ENCODE measurements at places on chromosomes 5 and 9.
A peak's percentile ranks its signal among the peaks of the same experiment; 100 is the strongest.

- DNase-seq = no peak
Observed at GRCh38 chr9:88745276-88746001, 210.5 kb downstream of the NXNL2 start.

DNA sequence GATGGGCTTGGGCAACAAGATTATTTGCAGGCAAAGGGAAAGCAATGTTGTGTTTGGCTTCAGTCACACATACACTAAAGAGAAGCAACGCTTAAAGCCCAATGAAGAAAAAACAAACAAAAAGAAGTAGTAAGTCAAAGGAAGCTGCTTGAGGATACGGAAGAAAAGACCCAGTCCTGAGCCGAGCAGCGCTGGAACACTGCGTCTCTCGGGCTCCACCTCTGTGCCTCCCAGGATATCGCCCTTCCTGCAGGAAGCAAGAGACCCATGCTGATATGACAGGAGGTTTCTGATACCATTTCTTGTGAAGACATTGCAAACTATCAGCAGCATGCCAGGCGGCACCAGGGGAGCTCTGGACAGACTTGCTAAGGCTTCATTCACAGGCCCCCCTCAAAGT is 9.9 kb downstream of the GNAQ start:
- no peak for DNase-seq

GRCh38 chr5:103037673-103038455 is 82.1 kb downstream of the GIN1 start:
- no peak for DNase-seq

DNA sequence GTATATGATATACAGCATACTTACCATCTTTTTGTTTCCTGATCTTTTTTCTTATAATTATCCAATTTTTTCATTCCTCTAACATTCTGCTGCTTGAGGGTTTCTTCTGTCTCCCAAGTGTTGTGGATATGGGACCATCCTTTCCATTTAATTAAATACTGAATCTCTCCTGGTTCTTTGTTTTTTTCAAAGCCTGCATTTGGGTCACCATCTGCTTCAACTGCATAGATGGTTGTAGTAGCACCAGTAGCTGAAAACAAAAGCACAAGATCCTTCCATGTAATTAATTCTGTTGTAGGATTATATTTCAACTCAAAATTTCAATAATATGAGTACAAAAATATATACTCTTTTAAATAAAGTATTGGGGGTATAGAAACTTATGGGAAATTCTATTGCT is 29.4 kb downstream of the CHD1 start:
- DNase-seq = no peak

- DNase-seq = no peak
Observed at GRCh38 chr9:132163457-132163875, 1.6 kb downstream of the NTNG2 start.

GRCh38 chr5:84249918-84250630 is 134.6 kb downstream of the EDIL3 start:
- no peak for DNase-seq

GRCh38 chr9:22050924-22051323 is 41.8 kb upstream of the CDKN2B start:
- DNase-seq = peak; percentile 19

- DNase-seq = no peak
Observed at GRCh38 chr5:89967771-89968444, 441.6 kb downstream of the CETN3 start.

DNA sequence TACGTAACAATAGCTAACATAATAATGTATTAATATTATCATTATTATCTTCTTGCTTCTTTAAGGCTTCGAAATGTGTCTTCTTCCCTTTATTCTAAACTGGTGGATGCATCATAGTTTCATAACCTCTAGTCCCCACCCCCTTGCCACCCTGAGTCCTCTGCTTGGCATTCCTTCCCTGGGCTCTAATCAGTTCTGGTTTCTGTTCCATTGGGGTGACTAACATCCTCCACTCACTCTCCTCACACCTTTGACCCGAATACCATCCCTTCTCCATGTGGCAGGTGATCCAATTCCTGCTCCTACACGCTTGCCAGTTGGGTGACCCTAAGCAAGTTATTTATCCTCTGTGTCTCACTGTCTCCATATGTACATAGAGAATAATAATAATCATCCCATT is 286.1 kb downstream of the TRPM3 start:
- DNase-seq = no peak

DNA sequence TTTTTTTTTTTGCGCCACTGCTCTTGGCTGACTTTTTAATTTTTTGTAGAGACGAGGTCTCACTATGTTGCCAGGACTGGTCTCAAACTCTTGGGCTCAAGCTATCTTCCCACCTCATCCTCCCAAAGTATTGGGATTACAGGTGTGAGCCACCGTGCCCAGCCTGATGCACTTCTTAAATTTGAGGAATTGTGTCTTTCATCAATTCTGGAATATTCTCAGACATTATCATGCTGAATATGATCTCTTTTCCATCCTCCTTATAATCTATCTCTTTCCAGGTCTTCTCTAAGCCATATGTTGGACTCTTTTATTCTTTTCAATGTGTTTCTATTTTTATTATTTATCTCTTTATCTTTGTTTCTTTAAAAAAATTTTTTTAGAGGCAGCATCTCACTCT is 196.2 kb upstream of the IER5L start:
- no peak for DNase-seq

GRCh38 chr5:59873113-59873512 is 20.4 kb downstream of the PDE4D start:
- no peak for DNase-seq

DNA sequence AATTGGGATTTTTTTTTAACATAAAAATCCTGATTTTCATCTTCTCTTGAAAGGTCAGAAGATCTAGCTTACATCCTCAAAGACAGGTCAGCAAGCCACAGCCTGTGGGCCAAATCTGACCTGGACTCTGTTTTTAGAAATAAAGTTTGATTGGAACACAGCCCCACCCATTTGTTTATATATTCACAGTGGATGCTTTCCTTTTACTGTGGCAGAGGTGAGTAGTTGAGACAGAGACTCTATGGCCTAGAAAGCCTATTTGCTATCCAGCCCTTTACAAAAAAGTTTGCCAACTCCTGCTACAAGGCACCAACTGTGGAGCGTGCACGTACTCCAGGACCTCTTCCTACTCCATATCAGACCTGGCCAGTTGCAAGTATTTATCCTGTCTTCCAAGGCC is 13.4 kb upstream of the CCNJL start:
- DNase-seq = no peak

DNA sequence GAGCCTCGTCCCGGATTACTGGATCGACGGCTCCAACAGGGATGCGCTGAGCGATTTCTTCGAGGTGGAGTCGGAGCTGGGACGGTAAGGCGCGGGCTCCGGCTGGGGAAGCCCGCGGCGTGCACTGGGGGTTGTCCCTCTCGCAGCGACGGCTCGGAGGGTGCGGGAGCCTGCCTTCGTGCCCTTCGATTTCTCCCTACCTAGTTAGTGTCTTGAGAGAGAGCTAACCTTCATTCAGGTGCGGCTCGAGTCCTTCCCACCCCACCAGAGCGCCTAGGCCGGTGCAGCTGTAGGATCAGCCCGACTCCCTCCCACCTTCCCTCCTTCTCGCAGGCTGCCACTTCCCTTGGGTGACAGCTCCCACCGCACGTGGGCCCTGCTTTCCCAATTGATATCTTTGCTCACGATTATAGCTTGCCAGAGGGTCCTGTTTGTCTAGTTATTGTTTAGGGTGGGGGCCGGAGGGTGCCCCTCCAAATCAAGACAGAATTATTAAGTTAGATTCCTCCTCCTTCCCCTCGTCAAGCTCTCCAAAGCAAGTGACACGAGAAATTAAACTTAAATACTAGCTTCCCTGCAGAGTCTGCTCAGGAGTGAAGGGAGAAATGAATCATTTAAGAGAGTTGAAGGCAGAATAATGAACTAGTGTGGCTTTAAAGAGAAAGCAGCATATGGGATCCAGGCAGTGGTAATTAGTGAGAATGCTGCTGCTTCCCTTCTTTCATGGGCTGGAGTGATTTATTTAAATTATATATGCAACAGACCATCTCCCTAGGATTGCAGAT is 569 bp downstream of the CAMK4 start:
- no peak for DNase-seq

- DNase-seq = no peak
Observed at GRCh38 chr9:124290743-124291554, 33.2 kb downstream of the NEK6 start.

DNA sequence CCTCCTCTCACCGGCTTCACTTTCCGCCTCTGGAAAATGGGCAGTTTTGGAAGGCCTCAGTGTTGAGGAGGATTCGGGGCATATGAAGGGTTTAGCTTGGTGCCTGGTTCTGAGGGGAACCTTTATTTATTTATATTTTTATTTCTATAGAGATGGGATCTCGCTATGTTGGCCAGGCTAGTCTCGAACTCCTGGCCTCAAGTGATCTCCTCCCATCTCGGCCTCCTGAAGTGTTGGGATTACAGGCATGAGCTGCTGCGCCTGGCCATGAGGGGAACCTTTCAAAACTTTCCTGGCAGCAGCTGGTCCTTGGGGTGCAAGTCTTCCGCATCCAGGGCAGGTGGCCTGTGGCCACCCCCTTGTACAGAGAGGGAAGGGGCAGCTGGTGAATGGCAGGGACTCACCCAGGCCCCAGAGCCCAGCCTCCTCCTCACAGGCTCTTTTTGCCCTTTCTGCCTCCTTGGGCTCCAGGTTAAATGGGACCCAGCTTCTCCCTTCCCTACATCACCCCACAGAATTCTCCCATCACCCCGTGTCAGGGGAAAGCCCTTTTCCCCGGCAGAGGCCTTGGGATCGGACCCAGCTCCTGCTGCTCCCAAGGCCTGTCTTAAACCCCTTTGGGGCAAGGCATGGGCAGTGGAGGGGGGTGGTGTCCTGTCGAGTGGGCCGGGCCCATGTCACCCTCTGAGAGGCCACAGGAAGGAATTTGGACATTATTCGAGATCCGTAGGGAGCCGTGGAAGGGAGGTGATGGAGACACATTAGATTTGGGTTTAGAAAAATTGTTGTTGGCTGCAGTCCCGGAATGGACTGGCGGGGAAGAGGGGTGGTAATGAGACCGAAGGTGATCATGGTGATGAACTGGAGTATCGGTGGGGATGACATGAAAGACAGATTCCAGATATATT is 5.9 kb downstream of the NCS1 start:
- no peak for DNase-seq

DNA sequence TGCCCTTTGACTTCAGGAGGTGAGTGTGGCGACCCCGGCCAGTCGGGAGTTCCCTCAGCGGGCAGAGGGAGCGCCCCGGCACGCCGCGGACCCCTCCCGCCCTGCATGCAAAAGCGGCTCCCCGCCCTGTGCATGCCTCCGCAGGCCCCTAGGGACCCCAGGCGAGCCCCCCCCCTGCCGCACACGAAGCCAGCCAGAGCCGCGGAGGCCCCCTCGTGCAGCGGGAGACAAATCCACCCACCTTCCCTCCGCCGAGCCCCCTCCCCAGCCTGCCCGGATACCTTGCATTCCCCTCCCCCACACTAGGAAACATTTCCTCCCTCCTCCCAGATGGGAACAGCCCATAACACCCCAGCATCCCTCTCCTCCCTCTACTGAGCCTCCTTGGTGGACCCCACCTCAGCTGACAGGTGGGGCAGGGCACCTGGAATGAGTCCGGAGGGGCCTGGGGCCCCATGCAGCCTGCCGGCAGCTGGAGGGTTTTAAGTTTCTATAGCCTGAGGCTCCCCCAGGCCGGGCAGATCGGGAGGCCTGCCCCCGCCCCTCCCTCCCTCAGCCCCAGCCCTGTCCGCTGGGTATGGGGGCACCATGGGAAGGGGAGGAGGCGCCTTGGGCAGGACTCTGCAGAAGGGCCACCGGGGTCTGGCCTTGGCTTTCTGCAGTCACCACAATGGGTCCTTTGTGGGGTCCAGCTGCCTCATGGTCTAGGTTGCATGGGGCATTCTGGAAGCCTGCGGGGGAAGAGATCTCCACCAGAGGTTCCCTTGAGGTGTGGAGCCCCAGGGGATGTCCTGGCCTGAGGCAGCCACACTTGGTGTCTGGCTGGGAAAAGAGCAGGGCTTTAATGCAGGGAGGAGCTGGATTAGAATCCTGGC is 601 bp downstream of the ERGIC1 start:
- no peak for DNase-seq

GRCh38 chr5:172942556-172942955 is 16.7 kb upstream of the RPL26L1 start:
- no peak for DNase-seq

GRCh38 chr9:3532158-3532557 is 6.4 kb upstream of the RFX3 start:
- DNase-seq = no peak

- no peak for DNase-seq
Observed at GRCh38 chr5:428754-429452, 14.1 kb upstream of the EXOC3 start.

DNA sequence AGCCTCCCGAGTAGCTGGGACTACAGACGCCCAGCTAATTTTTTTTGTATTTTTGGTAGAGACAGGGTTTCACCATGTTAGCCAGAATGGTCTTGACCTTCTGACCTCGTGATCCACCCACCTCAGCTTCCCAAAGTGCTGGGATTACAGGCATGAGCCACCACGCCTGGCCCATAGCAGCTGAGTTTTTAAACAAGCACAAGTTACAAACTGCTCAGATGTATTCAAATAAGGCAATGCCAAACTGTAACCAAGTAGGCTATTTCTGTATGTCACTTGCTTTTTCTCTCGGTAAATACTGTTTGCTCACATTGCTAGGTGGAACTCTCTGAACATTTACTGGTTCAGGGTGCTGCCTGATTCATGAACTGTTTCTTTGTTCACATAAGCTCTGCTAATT is 799.3 kb upstream of the NUDT12 start:
- DNase-seq = no peak

- DNase-seq = peak; percentile 15
Observed at GRCh38 chr9:68981789-68982188, 32.1 kb downstream of the PRKACG start.

DNA sequence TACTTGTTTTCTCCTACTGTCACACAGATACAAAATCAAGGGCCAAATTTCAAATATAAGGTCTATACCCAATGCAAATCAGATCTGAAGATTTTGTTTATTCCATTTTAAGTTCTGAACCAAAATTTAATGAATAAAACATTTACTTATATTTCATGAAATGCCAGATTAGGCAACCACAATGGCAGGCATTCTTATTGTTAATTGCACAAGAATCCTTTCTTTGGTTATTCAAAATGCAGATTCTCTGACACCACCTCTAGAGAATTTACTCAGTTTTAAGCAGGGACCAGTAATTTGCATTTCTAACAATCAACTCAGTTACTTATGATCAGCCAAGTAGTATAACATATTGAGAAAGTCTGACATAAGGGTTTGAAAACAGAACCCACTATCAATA is 972.4 kb upstream of the ACO1 start:
- no peak for DNase-seq

DNA sequence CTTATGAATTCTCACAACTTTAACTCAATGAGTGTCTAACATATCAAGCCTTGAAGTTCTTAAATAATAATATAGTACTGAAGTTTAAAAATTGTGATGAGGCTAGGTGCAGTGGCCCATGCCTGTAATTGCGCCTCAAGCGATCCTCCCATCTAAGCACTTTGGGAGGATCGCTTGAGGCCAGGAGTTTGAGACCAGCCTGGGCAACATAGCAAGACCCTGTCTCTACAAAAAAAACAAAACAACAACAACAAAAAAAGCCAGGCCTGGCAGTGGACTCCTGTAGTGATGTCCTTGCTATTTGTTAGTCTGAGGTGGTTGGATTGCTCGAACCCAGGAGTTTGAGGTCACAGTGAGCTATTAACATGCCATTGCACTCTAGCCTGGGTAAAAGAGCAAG is 98.4 kb downstream of the ADGRV1 start:
- no peak for DNase-seq

Data from activated CD4-positive, alpha-beta T cell treated with anti-CD3 and anti-CD28 coated beads, Interleukin-2, Interleukin-4, amounts not matched to agents 100 ng/mL and 50 ng/mL, durations not matched to agents 16 hours and 8 hours (primary cell).